ENCODE measurements at places on chromosomes 7 and 10.

DNA sequence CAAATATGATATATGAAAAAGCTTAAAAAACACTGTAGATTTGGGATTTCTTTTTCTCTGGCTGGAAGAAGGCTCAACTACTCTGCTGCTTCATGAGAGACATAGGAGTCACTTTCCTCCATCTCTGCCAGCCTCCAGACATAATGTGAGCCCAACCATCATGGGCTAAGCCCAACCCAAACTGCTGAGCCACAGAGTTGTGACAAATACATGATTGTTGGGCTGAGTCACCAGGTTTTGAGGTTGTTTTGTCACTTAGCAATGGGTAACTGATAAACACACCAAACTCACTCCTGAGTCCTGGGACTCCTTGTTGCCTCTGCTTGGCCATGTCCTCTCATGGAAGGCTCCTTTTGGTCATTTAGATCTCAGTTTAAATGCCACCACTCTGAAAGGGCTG is 381.8 kb upstream of the FZD8 start:
- no peak for DNase-seq

- DNase-seq, result no peak
These were observed 203.9 kb upstream of the GPR26 start for GRCh38 chr10:123462246-123462645.

GRCh38 chr7:98703916-98704315 is 86.8 kb downstream of the NPTX2 start:
- no peak for DNase-seq

- no peak for DNase-seq
These were observed 54.8 kb downstream of the CRTAC1 start for GRCh38 chr10:97975598-97975997.

DNA sequence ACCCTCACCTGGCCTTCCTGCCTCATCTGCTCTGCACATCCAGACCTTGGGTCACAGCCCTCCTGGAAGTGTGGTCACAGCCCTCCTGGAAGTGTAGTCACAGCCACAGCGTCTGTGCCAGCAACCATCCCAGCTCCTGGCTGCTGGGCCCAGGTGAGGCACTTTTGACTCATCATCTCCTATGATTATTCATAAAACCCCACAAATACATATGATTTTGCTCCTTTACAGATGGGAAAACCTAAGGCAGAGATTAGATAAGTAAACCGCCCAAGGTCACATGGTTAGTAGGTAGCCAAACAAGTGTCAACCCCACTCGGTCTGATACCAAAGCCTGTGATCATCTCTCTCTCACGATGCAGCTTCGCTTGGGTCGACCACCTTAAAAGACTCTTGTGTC is 94.3 kb downstream of the PRLHR start:
- no peak for DNase-seq

- no peak for DNase-seq
These were observed 55.4 kb downstream of the LANCL2 start for GRCh38 chr7:55420530-55420929.

- DNase-seq, result no peak
These were observed 212.3 kb upstream of the SLC26A5 start for GRCh38 chr7:103658055-103659005.

- no peak for DNase-seq
These were observed 44.9 kb upstream of the CHST15 start for GRCh38 chr10:124138195-124138882.

- DNase-seq, result no peak
These were observed 376.0 kb downstream of the SORCS3 start for GRCh38 chr10:105017116-105017515.

DNA sequence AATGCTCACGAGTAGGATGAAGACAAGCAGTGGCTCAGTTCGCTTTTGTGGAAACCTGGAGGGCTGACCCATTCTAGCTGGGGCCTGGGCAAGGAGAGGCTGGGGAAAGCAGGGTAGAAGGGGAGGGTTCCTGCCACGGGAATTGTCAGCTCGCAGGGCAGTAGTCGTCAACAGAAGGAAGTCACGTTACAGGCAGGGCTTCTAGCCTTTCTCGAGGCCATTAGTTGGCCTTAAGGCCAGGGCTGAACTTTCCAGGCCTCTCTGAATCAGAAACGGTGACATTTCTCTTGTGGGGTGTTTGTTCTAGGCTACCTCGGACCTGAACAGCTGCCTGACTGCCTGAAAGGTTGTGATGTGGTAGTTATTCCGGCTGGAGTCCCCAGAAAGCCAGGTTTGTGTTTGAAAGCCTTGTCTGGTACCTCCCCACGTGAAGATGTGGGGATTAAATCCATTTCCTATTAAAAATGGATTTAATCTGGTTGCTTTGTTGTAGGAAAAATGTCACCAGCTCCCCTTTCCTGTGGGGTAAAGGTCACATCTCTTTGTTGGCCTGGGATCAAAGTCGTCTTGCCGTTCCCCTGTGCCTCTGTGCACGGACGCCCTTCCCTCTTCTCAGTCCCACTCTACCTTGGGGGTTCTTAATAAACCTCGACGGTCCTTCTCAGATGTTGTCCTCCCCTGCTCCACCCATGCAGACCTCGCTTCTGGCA is 9.4 kb downstream of the MDH2 start:
- no peak for DNase-seq

DNA sequence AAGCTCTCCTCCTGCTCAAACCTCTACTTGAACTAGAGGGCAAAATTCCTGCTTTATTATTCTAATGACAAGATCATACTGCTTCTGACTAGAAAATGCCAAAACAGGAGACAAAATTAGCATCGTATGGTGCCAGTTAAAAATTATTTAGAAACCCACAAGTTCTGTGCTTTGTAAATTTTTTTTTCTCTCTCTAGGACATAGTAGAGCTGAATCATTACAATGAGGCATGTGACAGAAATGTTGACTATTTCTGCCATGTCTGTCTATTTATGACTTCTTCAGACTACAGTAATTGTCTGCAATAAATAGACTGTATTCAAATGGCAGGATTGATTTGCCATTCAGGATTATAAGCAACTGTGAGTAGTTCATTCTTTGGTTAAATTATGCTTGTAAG is 335.8 kb downstream of the PRPF18 start:
- no peak for DNase-seq

GRCh38 chr7:132090444-132090843 is 485.8 kb downstream of the PLXNA4 start:
- no peak for DNase-seq

- no peak for DNase-seq
These were observed 870.9 kb downstream of the KCNMA1 start for GRCh38 chr10:76766682-76767081.

DNA sequence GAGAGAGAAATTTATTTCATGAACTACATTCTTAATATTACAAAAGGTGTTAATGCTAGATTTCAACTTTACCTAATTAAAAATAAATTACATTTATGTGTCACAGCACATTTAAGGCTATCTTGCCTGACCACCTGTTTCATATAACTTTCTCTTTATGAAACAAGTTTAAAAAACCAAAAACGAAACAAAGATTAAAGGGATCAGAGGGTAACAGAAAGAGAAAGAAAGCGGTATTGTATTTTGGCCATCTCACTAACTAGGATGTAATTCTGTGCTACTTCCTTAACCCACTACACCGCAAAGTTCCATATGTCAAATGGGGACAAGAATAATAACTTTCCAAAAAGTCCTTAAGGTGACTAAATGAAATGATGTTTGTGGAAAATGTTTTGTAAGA is 6.3 kb upstream of the RHOBTB1 start:
- no peak for DNase-seq

- DNase-seq, result no peak
These were observed 112.8 kb upstream of the PDCD4 start for GRCh38 chr10:110758898-110759297.

DNA sequence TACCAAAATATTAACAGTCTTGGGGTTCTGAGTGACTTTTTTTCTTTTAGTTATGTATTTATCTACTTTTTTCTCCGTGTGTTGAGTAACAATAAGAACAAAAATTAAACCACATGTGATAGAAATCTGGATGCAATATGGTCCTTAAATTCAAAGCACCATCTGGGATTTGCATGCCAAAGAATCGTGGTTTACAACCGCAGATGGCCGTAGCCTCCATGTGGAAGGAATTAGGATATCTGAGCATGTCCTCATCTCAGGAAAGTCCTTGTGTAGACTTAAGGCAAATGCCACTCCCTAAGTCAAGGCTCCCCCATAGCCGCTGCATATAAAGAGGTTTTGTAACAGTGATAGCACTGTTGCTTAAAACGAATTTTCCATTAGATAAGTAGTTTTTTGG is 304.0 kb downstream of the ZEB1 start:
- no peak for DNase-seq

DNA sequence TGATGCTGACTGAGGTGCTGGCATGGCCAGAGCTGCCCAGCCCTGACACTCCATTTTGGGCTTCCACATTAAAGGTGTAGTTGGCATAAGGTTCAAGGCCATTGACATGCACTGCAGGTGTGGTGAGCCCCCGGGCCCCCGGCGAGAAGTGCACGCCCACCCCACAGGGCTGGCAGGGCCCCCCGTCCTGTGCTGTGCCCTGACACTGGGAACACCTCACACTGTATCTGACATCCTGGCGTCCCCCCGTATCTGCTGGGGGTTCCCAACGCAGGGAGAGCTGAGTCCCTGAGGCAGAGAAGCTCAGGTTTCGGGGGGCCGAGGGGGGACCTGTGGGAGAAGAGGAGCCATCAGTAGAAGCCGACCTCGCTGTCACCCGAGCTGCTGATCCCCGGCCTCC is 10.0 kb downstream of the EPHA1 start:
- no peak for DNase-seq

GRCh38 chr7:119594956-119595355 is 678.0 kb upstream of the KCND2 start:
- no peak for DNase-seq

- no peak for DNase-seq
These were observed 4.9 kb downstream of the ZNF277 start for GRCh38 chr7:112211348-112211907.

GRCh38 chr7:115962340-115962739 is 68.2 kb downstream of the TFEC start:
- no peak for DNase-seq

DNA sequence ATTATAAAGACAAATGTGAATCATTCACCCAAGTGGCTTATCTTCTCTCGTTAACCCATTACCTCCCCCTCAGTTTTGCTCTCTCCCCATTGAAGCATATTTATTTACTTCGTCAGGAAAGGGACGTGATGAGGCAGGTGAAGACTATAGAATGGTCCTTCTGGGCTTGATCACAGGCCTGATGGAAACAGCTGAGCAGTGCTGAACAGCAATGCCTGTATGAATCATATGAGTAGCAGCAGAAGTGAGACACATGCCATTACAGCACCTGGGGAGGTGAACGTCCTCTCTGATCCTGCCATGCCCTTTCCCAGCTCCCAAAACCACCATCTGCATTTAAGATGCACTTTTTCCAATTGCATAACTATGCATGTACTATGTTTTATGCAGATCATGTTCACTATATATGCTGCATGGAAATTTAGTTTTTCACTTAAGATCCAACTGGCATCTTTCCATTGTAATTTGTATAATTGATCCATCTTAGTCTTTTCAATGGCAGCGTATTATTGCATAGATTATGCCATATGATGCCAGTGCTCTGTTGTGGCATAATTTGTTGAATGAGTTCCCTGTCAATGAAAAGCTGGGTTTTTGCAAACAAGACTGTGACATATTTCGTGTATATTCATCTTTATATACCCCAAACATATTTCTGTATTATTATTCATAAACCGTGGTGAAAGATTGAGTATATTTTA is 105.3 kb downstream of the CXCL12 start:
- DNase-seq, result no peak

Data from neuronal stem cell (in vitro differentiated cells).